ENCODE measurements at places on chromosomes 2 and 18.

DNA sequence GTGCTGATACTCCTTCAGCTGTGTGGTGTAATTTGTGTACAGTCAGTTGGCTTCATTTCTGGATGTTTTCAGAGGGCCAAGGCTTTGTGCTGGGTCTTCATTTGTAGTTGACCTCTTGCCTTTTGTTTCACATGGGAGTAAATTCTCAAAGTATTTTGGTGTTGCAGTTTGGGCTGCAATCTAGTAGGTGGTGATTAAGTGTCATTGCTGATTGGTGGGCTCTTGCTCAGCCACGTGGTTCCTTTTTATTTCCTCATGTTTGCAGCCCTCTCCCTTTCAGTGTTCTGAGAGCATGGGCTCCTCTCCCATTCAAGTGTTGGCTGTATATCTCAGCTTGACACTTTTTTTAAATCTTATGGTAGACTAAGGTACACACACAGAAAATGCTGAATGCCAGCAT, 96.8 kb downstream of the SNTG2 start:
- DNase-seq = no peak

GRCh38 chr2:60118061-60118460, 435.4 kb downstream of the BCL11A start:
- no peak for DNase-seq

DNA sequence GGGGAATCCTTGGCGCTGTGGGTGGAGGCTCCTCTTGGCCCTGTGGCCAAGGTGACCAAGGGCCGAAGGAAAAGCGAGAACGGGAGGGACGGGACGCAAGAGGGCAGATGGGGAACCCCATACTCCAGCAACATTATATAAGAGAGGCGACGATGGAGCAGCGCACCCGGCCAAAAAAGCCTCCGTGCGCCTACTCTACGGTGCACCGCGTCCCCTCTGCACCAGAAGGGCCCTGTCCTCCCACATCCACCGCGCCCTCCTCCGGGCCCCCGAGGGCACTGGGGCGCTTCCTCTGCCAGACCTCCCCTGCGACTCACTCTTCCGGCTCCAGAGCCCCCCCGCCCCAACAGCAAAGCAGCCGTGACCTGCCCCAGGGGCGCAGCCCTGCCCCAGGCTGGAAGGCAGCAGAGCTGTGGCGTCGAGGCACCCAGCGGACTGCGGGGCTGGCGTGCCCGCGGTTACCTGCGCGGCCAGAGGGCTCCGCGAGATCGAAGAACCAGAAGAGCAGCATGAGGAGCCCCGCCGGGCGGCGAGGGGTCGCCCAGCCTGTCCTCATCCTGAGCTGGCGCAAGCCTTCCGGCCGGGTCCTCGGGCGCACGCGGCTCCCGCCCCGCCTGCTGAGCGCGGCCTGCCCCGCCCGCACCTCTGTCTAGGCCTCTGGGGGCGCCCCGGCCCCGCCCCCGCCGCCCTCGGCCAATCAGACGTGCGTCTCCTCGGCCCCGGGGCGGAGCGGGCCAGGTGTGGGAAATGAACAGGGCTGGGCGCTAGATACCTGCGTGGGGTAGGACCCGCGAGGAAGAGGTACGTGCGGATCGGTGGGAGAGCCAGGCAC, 106.3 kb upstream of the CD302 start:
- peak; percentile 59 for DNase-seq

DNA sequence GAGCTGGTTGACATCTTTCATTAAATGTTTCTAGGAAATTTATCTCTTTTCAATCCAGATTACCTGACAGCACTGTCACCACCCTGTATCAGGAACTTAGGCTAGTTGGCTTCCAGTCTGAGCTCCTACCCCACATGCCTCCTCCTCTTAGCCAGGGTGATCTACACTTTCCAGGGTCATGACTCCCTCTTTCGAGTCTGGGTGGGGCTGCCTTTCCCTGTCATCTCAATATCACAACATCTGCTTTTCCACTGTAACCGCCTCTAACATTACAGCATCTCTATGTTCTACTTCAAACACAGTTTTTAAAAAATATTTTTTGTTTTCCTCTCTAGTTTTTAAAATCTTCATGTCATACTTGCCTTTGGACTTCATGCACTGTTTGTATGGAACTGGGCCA, 129.2 kb downstream of the RBMS1 start:
- no peak for DNase-seq

DNA sequence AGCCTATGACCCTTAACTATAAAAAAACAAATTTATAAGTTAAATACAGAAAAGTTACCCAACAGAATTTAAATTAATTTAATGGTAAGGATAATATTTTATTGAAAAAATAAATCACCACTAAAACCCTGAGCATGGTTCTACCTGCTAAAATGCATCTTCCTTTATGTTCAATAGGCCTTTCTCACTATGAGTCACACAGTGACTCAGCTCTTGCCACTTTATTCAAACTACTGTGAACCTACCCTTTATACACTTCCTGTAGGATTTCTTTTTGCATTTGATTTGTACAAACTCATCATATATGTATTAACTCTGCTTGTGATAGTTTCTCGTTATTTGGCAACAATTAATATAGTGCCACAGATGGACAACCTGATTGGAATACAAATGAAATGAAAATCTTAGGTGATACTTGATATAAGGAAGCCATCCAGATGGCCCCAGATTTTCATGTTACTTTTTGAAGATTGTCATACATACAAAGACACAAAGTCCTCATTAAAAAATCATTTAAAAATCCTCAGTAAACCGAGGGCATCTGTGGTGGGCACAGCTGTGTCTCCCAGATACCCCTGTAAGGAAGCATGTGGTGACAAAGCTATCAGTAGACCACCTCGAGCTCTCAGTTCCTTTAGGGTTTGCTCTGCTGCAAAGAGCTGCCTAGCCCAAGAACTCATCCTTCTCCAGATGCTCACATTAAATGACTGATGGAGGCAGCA, 55.2 kb upstream of the COBLL1 start:
- no peak for DNase-seq

DNA sequence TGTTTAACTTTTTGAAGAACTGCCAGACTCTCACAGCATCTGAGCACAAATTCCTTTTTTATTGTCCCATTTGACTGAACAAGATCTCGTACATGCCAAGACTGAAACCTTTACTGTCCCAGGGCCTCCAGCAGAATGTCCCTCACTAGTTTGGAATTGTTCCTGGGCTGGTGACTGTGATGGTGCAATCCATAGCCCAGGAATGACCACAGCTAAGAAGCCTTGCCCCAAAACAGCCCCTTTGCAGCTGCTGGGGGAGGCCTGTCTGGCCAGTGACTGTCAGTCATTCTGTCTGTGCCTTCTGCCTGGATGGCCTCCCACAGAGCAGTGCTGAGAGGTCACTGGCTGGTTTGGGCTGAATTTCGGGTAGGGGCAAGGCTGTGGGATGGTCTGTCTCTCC, 184.5 kb upstream of the MSH6 start:
- DNase-seq = no peak

GRCh38 chr2:98737848-98738247, 6.9 kb upstream of the MGAT4A start:
- no peak for DNase-seq

DNA sequence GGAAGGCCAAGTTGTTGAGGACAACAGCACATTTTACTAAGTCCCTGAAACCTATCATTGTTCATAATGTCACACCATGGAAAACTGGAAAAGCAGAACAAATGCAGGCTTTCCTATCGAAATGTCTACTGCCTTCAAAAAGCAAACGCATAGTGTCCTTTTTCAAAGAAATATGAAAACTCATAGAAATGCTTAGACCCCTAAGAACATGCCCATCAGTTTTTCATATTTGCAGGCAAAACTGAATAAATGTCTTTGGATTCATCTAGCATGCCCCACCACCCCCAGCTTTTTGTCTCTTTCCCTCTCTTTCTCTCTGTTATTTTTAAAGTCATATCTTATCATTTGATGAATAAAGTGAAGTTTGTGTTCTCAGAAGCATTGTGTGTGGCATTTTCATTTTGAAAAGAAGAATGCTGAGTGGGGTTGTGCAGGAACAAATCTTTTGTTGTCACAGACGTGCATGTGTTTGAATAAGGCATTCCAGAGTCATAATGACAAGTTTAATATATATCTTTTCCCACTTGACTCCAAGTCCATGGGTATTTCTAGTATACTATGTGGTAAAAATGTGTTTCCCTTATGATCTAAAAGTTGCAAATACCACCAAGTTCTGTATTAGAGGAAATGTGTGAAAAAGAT, 2180.0 kb upstream of the PIK3C3 start:
- no peak for DNase-seq

DNA sequence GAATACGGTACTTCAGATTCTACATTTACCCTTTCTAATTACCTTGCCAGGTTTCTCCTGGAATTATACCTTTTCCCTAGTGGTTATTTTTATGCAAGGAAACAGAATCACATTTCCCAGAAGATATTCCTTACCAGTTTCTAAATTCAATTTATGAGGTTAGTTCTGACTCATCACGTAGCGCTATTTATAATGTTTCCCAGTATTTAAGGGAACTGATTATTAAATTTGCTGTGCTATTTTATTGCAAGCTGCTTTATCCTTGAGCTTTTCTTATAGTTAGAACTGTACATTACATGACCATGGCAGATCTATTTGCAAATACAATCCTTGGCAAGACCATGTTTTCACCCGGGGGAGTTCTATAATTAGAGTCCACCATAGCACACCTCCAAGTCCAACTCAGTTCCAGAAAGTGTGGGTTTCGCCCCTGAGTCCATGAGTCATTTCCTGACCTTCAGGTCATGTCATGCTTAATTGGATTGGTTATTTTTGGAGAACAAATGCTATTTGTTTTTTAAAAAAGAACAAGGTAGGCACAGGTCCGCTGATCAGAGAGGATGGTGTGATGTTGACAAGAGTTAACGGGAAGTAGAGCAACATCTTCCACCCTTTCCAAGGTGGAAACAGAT, 126.6 kb downstream of the ZNF532 start:
- DNase-seq = no peak

- no peak for DNase-seq
These were observed 6.7 kb downstream of the TMBIM1 start for GRCh38 chr2:218285604-218286003.

DNA sequence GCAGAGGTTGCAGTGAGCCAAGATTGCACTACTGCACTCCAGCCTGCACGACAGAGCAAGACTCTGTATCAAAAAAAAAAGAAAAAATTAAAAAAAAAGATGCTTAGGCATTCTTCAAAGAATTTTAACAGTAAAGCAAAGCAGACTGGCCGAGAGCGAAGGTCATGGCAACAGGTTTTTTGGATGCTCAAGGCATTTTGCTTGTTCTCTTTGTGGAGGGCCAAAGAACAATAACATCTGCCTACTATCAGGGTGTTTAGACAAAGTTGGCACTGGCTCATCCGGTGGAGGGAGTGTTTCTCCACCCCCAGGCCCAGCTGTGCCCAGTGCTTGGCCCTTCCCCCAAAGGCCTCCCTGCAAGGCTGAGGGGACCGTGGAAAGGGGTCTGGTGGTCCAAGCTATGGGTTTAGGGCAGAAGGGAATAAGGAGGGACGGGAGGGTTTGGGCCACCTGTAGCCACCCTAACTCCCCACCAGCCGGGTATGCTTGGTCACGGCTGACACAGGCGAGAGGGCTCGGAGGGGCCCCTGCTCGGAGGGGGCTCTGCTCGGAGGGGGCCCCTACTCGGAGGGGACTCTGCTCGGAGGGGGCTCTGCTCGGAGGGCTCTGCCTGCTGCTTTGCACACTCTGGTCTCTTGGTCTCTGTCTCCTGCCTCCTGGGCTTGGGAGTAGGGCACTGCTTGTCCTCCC, 26.7 kb upstream of the ALLC start:
- DNase-seq = no peak

GRCh38 chr2:190344276-190344827, 963 bp downstream of the INPP1 start:
- DNase-seq = peak; percentile 59

GRCh38 chr2:11532416-11533055, 1.3 kb upstream of the GREB1 start:
- DNase-seq = no peak

GRCh38 chr2:12455661-12456060, 261.1 kb upstream of the TRIB2 start:
- no peak for DNase-seq

GRCh38 chr2:76866464-76866863, 655.7 kb downstream of the LRRTM4 start:
- DNase-seq = no peak

DNA sequence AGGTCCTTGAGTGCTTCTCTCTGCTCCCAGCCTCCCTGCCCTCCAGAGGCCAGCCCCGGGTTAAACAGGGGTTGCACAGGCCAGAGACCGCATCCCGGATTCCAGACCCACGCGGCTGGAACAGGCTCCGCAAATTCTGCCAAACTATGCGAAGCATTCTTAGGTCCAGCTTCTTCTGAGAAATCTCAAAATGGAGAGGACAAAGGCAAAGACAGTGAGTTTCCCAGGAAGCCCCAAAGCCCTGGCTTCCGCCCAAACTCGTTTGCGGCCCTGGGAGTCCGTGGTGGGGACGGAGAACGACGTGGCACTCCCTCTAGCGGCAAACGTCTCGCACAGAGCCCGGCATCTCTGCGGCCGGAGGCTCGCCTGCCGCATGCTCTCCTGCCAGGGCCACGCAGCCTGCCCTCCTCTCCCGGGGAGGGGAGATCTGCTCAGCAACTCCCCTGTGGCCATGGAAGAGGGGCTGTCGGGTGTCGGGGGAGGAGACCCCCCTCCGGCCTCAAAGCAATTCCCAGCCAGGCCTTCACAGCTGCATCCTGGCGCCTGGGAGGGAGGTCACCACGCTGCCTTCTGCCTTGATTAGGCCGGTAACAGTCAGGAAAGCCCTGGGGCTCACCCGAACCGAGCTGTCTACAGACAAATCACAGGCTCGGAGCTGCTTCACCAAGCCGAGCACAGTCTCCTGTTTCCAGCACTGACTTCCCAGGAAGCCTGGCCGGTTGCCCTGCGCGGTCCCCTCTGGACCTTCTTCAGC, 33.4 kb upstream of the KLHL29 start:
- peak; percentile 85 for DNase-seq

DNA sequence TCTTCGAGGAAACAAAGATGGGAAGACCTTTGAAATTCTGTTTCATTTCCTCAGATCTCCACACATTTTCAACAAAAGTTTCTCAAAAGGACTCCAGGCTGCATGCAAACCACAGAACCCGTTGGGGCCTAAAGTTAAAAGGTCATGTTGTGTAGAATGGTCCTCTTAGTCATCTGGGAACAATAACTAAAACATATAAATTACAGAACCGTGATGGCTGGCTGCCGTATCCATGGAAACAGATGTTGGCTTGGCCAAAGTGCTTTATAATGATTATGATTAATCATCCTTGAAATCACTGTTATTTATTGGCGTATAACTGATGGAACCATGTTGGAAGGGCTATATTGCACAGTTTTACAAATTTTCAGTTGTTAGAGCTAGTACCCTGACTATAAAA, 182.8 kb upstream of the CRIM1 start:
- no peak for DNase-seq

GRCh38 chr2:1431886-1432400, 18.7 kb downstream of the TPO start:
- no peak for DNase-seq

- peak; percentile 15 for DNase-seq
These were observed 1.0 kb downstream of the MARS2 start for GRCh38 chr2:197705912-197706838.

DNA sequence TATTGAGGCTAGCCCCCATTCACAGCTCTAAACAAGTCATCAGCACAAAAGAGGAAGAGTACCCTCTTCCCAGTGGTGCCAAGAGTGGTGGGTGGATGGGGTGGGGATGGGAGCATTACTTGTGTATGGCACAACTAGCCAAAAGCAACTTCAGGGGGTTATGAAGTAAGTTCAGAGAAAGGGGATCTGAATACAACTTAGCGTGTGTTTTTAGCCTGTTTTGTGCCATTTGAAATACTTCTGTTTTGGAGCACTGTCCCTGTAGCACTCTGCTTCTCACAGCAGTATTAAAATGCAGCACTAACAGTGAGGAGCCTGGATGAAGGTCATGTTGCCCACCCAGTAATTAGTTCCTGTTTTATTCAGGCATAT, 113.5 kb downstream of the CRIM1 start:
- no peak for DNase-seq
